Muscle of back (tissue), 13 donors: ENCODE measurements at places on chromosomes 13 and 19. TPM values are rescaled to one million over a fixed set of nuclear protein-coding genes. Genes with fewer than 3 reads are reported as not detected.

Gene CALR3
- polyA plus RNA-seq: not detected

Gene PSENEN
- polyA plus RNA-seq: 41.0 TPM

DNA sequence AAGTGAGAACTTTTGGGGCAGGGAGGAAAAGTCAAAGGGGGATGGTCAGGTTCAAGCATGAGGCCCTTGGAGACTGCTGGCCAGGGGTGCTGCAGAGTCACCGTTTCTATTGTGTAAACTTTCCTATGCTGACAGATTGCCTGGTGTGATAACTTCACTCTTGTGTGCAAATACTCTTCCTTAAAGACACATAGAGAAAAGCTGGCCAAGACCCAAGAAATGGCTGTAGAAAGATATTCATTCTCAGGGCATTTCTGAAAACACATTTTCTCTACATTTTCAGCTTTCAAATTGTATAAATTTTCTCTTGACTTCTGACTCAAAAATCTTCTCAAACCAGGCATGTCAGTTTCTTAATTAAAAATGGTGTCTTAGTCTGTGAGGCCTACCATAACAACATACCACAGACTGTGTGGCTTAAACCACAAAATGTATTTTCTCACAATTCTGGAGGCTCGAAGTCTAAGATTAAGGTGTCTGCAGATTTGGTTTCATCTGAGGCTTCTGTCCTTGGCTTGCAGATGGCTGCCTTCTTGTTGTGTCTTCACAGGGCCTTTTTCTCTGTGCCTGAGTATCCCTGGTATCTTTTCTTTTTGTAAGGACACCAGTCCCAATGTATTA lies 304.5 kb downstream of the KCNRG start:
- no peak for DNase-seq

DNA sequence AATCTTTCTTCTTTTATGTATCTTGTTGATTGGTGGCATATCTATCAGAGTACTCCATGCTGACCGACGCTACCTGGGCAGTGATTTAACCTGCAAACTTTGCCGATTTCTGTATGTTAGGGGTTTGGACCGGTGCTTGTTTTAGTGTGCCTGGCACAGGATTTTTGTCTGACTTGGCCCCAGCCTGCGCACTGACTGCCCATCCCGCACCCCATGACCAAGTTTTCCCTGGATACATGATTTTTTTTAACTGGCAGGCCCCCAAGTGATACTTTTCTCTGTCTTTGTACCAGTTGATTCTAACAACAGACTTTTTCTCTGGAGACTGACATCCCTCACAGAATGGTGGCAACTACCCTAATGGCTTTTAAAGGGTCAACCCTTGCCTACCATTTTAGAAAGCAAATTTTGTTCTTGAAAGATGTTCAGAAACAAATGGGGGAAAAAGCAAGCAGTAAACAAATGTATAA lies 69.0 kb upstream of the C1QTNF9B start:
- no peak for DNase-seq

GRCh38 chr13:77919246-77919920 lies 752 bp upstream of the EDNRB start:
- peak; percentile 13 for DNase-seq

DNA sequence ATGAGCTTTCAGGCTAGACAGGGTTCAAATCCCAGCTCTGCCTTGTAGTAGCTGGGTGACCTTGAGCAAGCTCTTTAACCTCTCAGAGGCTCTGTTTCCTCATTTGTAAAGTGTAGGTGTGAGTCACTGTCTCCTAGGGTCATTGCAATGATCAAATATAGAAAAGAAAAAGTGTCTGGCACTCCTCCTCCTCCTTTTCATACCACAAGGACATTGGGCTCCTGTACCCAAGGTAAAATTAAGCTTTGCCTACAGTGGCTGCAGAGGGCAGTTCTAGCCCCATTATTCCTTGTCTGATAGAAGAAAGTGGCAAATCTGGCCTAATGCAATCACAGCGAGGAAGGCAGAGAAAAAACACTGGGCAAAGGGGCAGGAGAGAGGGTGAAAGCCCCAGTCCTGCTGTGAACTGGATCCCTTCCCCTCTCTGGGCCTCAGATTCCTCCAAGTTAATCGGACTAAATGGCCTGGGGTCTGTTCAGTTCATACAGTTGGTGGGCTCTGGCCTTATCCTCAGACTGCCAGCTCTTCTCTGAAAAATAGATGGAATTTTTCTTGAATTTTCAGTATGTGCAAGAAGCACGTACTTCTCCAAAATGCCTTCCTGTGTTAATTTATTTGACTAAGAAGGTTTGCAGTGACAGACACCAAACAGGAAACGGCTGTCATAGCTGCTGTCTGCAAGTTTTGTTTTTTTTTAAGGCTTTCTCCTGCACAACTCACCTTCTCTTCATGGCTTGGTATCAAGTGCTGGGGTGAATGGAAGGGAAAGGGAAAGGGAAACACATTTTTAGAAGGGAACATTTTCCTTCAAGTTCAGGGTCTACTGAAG lies 35.3 kb downstream of the RGCC start:
- no peak for DNase-seq

GRCh38 chr13:56909896-56910600 lies 230.7 kb upstream of the PRR20A start:
- DNase-seq: no peak
